ENCODE measurements at places on chromosomes 3 and 15.

DNA sequence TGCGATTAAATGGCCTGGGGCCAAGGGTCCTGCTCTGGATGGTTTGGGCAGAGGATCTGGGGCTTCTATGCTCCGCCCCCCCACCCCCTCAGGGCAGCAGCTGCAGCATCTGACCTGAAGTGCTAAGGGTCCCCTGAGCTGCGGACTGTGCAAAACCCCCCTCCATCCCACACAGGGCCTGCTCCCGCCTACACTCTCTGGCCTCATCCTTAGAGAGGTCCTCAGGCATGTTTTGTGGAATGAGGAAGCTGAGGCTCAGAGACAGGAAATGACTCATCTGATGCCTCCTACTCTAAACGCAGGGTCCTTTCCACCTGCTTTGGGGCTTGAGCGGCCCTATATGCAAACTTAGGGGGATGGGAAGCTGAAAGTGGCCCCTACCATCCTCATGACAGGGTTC is 59.5 kb upstream of the CTSH start:
- DNase-seq = peak; percentile 75

- peak; percentile 61 for DNase-seq
Measured at GRCh38 chr3:169241991-169242707, 421.4 kb downstream of the MECOM start.

- DNase-seq = peak; percentile 67
Measured at GRCh38 chr3:158106766-158107471, 699 bp upstream of the SHOX2 start.

DNA sequence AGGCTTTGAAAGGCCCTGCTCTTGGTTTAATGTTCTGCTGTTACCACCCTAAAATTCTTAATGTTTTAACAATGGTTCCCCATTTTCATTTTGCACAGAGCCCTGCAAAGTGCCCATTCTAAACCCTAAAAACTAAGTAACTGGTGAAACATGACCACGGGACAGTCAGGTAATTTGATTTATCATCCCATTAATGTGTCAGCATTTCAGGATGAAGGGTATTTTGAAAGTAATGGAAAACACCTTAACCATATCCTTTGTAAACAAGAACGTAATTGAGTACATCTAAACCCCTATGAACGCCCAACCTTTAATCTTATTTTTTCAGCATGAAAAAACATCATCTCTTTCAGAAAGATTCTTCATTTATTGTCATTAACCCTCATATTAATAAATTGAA is 164.9 kb upstream of the IL12A start:
- no peak for DNase-seq

GRCh38 chr3:158925021-158925420 is 123.2 kb downstream of the MFSD1 start:
- no peak for DNase-seq

Measured in H9 (cell line).